AG20443 (cell line): ENCODE measurements at places on chromosomes 2 and 18.

GRCh38 chr2:25066455-25066854, 24.6 kb downstream of the EFR3B start:
- no peak for DNase-seq

GRCh38 chr2:203080447-203081045, 65.9 kb downstream of the NBEAL1 start:
- no peak for DNase-seq

DNA sequence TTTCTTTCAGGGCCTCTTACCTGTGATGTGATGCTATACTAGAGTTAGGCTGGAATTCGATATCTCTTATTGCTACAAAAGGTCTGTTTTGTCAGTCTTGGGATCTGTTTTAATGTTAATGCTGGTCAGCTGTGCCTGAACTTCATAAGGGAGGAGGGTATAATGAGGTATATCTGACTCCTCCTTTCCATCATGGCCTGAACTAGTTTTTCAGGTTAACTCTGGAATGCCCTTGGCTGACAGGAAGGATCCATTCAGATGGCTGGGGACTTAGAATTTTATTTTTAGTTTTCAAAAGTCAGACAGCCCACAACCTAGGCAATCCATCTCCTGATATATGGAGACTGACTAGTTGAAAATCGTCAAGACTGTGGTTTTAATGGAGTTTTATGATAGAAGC, 35.9 kb upstream of the TBC1D8 start:
- DNase-seq, result no peak

DNA sequence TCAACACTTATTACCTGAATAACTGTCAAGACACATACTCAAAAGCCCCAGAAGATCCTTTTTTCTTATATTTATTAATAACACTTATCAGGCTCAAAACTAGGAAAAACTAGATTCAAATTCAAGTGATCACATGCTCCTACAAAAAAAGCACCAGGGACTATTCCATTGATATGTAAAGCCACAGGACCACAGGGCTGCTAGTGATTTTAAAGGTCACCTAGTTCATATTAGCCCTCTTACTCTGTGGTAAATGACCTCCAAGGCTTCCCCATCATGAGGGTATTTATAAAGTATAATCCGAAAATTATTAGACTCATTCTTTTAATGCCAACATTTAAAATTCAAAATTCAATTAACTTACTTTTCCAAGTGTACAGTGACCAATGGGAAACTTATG, 52.5 kb downstream of the LRPPRC start:
- no peak for DNase-seq

DNA sequence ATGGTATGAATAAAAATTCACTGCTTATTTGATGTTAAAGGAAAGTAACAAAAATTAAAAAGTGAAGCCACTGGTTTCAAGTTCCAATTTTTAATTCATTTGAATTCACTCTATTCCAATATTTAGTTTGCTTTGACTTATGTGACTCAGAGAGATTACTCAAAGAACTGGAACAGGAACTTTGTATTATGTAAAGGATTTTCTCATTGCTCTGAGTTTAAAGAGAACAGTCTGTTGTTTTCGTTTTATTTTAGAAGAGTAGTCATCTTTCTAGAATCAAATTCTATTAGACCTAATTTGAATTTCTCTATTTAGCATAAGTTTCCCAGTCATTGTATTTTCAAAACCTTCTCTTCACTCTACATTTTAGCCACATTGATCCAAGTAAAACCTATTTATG, 300.1 kb upstream of the SLC8A1 start:
- peak; percentile 11 for DNase-seq

DNA sequence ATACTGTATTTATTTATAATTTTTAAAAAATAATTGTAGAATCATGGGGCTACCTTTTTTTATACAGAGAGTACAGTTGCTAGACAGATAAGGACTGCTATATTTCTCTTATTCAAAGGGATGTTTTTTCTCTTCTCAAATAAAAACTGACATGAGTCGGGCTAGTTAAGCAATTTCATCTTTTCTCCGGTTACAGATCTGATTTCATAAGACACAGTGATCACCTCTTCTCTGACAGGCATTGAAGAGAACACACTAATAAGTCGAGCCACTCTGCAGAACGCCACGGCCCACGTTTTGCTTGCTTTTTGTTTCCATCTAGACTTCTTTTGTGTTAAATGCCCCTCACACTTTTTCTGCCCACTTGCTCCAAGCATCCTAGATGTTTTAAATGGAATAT, 85.4 kb downstream of the HNRNPLL start:
- DNase-seq, result no peak

DNA sequence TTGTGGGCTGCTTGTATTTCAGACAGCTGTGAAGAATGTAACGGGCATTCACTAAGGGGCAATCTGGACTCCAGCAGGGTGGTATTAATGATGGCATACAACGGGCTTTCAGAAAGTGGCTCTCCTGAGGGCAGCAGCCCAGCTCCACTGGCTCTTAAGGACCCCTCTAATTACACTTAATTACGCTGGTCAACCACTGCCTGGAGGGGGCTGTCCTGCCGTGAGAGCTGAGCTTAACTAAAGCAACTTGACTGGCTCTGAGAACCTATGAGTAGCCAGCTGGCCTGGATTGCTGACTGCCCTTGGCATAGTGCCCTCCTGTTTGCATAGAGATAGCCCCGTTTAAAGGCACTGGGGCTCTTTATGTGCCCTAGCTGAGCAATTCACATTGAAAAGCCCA, 3.8 kb downstream of the LIPG start:
- DNase-seq, result peak; percentile 49

GRCh38 chr18:76764291-76764901, 58.0 kb upstream of the ZNF236 start:
- DNase-seq, result no peak

DNA sequence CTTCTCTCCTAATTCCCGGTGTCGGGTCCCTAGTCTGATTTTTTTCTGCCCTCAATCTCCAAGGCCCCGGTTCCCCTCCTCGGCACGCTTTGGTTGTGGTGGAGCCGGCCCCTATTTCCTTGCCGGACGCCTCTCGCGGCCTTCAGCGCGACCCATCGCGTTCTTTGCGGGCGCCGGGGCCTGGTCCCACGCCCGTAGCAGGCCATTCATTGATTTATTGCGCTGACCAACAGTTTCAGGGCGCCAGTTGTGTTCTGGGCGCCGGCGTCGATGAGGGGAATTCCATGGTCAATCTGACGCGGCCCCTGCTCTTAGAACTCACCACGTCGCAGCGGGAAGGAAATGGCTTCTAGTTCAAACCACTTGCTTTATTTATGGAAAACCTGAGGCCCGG, 396 bp downstream of the CNOT9 start:
- peak; percentile 63 for DNase-seq

DNA sequence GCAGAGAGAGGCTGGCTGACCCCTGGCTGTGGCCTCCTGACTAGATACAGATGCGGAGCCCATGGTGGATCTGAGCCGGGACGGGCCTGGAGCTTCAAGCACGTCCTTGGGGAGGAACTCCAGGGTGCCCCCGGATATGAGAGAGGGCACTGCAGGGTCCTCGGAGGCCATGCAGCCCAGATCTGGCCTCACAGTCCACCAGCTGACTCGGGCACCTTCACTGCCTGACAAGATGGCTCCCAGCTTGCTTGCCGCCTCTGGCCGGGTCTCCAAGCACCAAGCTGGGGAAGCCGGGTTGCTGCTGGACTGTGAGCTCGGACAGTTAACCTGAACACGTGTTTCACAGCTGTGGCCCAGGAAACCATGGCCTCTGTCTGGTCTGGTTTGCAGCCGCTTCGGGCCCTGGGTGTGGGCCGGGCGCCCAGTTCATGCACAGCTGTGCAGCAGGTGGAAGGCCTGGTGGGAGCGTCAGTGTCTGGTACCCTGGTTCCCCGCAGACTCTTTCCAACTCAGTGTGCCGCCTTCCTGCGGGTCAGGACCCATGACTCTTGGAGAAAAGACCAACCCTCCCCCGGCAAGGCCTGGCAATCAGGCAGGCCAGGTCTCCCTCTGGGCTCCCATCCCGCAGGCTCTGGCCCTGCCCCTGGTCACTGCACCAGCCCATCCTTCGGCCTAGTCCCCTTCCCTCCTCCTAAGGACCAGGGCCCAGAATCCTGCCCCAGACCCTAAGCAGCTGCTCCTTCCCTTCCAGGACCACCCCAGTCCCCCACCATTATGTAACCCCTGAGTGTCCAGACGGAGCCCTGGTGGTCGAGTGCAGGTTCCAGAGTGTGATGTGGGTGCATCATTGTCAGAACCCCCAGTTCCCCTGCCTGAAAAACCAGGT, 74.6 kb upstream of the OTOS start:
- no peak for DNase-seq

DNA sequence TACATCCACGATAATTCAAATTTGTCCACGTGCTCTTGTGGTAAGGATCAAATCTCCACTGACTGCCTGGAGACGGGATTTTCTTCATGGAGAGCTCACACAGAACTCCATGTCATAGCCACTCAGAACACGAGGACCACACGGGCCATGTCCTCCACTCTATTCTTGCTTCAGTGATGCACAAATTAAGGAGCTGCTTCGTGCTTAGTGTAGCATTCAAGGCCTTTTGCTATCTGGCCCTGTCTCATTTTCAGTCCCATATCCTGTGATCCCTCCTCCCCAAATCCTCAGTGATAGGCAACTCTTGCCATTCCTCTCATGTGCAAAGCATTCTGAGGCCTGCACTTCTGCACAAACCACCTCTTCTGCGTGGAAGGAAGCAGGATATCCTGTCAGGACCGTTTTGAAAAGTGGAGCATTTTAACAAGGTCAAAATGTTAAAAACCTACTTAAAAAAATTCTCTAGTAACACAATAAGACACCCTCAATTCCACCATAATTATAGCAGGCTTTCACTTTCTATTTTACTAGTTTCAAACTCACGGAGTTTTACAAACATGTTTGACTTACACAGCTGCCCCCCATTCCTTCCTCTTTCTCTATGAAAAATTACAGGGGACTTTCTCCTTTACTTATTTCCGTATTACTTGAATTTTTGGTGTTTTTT, 35.2 kb downstream of the ST3GAL5 start:
- no peak for DNase-seq

DNA sequence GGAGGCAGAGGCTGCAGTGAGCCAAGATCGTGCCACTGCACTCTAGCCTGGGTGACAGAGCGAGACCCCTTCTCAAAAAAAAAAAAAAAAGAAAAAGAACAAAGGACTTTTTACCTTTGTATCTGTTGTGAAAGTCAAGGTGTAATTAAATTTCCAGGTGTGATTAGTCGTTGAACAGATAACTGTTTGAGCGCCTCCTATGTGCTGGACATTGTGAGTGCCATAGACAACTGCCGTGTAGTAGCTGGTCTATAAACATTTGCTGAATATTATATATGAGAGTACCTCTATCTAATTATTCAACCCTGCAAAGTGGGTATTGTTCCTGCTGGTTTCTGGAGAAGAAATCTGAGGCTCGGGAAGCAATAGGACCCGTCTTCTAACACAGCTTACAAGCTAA, 71.8 kb downstream of the ASAP2 start:
- DNase-seq, result no peak

- peak; percentile 73 for DNase-seq
Observed at GRCh38 chr2:119809339-119810048, 49.8 kb downstream of the PTPN4 start.

DNA sequence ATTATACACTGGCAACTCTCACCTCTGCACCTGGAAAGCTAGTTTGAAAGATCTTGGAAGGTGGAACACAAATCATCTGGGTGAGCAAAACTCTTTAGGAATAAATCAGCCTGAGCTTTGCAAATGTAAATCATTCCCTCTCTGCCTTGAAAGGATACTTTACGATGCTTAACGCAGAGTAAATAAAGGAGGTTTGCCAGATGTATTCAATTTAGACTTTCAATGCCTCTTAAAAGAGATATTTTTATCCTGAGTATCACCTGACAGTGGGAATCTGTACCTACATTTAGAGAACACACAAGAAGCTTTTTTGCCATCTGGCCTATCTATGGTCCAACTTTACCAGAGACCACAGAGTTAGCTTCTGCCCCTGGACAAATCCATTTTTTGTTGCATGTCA, 983.2 kb upstream of the CDH2 start:
- no peak for DNase-seq

DNA sequence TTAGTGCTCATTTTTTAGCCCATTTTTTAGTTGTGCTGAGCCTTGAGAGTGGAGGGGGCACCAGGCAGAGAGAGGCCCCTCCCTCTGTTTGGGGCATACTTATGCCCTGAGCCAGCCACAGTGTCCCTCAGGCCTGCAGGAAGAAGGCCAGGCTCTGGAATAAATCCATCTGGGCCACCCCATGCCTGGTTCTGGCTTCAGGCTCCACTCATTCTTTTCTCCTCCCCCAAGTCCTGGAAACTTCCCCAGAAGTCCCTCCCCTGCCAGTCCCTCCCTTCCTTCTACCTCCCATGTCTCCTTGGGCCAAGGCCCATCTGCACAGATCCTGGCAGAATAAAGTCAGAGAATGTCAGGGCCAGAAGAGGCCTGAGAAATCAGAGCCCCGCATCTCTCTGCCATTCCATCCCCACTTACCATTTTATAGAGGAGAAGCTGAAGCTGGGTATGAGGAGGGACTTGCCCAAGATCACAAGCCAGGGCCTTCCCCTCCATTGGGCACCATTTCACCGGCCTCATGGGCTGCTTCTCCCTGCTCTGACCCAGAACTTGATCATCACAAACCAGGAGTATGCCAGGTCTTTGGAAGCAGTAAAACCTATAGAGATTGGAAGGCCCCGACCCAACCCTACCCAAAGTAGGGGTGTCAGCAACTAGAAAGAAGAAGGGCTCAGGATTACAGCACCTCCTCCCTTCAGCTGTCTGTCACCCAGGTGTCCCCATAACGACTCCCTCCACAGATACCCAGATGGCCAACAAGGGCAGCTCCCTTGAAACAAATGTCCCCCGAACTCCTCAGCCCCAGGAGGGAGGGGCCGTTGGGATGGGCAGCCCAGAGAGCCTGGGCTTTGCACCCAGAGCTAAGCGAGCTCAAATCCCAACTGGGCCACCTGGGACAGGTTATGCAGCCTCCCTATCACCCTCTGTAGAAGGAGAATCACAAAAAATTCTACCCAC, 108.4 kb downstream of the POLR1A start:
- peak; percentile 77 for DNase-seq

DNA sequence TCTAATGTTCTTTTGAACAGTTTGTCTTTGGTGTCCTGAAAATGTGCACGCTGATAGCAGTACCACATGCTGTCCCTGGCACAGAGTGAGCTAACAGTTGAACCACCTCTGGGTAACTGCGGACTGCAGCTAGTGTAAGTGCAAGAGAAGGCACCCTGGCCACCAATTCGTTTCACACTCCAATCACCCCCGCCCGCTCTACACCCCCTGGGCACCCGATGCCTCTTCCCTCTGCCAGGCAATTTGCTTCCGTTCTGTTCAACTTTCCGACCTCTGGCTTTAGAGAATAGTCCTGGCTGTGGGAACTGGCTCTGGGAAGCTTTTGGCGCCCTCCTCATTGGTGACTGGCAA, 1.4 kb downstream of the DOCK10 start:
- peak; percentile 34 for DNase-seq
